Upper lobe of right lung (tissue), 1 donor: ENCODE measurements at places on chromosomes 1 and 21.

DNA sequence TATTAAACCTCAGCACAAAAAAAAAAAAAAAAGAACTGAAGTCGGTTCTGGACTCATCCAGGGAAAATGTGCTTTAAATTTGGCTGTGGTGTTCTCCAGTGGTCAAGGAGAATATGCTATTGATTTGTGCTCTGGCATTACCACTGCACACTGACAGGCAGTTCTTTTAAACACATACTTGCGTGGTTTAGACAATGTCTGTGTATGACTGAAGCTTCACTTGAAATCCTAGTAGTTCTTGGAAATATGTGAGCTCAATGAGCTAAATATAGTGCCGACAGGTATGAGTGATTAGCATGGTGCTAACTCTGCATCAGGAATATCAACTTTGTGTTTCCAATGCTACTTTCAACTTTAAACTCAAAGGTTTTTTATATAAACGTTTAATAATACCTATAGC lies 415.6 kb downstream of the SMYD3 start:
- DNase-seq, result no peak

DNA sequence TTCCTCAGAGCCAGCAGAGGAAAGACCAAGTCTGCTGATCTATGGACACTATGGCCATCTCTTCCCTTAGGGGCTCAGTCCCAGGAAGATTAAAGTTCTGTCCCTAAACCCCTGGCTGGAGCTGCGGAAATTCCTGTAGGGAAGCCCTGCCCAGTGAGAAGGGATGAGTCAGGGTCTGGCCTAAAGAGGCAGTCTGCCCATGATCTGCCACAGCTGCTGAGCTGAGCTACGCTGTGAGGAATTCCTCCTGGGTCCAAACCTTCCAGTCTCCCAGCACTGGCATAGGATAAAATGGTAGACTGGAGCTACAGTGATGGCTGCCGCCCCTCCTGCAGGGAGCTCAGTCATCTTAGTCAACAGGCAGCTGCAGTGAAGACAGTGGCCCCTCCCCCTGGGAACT lies 213.7 kb downstream of the BRINP2 start:
- DNase-seq, result no peak

- no peak for DNase-seq
These were observed 114.9 kb upstream of the HIVEP3 start for GRCh38 chr1:42033629-42034028.

- no peak for DNase-seq
These were observed 268.0 kb downstream of the PTPRC start for GRCh38 chr1:198906739-198907422.

DNA sequence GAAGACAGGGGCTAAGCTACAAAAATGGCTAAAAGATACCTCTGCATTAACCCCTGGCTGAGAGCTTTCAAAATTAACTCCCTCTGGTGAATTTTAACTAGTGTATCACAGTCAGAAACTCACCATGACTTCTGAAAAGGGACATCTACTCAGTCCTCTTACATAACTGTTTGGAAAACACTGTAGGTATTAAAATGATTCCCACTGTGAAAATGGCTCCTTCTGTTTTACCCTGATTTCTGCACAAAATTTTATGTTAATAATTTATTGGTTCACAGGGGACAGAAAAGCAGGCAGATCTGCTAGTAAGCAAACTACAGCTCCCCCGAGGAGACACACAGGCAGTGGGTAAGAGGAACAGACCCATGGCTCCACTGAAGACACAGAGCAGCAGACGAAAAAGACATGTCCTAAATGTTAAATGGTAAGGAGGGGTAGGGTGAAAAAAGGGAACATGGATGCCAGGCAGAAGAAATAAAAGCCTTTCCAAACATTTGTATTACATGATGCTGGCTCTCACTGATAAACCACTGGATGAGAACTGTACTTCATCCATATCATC lies 111.7 kb downstream of the SLC45A1 start:
- no peak for DNase-seq

GRCh38 chr1:211527006-211527405 lies 35.0 kb upstream of the RD3 start:
- no peak for DNase-seq

DNA sequence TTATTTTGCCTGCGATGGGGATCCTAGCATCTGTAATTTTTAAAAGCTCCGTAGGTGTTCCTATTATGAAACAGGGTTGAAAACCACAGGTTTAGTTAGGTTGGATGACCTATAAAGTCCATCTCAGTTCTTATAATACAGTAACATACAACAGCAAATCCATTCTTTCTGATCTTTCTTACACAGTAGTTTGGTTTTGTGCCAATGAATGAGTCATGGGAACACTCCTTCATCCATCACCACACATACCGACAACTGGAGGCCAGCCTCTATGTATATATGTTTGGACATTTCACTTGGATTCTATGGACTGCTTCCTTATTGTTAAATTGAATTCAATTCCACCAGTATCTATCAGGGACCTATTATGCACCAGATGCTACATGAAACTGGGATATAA lies 118.4 kb upstream of the L1TD1 start:
- no peak for DNase-seq

- no peak for DNase-seq
These were observed 47.1 kb upstream of the NEK2 start for GRCh38 chr1:211722277-211723175.
